ENCODE measurements at places on chromosomes 5 and 9.

- no peak for DNase-seq
Observed at GRCh38 chr5:159199780-159200179, 9.6 kb downstream of the RNF145 start.

GRCh38 chr9:29714860-29715259 is 2141.6 kb upstream of the C9orf72 start:
- no peak for DNase-seq

DNA sequence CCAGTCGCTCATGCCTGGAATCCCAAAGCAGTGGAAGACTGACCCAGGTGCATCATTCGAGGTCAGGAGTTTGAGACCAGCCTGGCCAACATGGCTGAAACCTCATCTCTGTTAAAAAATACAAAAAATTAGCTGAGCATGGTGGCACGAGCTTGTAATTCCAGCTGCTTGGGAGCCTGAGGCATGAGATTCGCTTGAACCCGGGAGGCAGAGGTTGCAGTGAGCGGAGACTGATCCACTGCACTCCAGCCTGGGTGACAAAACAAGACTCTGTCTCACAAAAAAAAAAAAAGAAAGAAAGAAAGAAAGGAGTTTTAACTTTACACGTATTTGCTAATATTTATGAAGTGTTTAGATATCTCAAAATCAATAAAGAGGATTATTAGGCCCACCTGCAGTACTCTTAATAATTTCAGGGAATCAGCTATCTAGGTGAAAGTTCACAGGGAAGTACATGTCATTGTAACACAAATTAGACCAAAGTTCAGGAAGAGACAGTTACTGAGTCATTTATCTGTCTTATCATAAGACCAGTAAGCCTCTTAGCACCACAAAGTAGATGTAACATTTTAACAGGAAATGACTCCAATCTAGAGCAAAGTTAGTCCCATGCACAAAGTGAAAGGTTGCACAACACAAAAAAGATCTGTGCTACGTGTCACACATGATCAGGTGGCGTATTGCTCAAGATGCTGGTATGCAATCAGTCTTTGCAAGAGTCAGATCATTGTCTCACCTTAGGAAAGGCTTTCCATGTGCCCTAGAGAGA is 34.1 kb upstream of the PLIN2 start:
- peak; percentile 99 for DNase-seq

DNA sequence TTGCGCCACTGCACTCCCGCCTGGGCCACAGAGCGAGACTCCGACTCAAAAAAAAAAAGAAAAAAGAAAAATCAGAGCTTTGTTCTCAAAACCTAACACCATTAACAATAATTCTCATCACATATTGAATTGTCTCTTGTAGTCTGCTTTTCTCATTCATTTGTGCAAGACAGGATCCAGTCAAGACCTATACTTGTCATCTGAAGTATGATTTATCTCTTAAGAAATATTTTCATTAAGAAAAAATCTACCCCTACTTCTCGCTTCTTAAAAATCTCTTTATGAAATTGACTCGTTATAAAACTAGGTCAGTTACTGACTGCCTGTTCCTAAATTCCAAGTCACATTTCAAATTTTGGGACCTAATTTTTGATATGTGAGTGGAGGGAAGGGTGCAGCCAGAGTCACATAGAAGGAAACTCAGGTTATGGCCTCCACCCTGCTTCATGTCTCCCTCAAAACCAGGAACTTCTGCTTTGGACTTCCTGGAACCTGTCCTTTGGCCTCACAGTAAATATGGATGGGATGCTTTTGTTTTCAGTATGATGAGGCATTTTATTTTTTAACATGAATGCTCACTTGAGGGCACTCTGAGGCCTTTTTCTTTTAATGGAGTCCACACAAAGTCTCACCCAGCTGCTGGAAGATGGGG is 18.9 kb downstream of the ZNF169 start:
- DNase-seq, result no peak

GRCh38 chr5:55800924-55801323 is 50.2 kb upstream of the IL31RA start:
- no peak for DNase-seq

GRCh38 chr5:28281351-28281750 is 1243.0 kb upstream of the CDH9 start:
- peak; percentile 63 for DNase-seq

DNA sequence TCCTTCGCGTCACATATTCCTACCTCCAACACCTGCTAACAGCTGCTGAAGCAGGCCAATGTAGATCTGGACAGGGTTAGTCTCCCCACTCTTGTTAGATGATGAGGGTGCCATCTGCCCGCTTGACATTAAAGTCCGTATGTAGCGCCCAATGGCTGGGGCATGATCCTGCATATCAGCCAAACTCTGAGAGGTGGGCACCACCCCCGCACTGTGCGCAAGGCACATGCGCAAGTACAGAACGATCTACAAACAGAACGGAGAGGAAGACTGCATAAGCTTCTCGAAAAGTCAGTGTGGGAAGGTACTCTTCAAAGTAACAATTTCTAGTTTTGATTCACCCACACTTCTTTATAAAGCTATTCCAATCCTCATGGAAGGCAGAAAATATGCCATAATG is 69.8 kb downstream of the ECPAS start:
- no peak for DNase-seq

GRCh38 chr5:169289520-169289919 is 11.4 kb downstream of the SLIT3 start:
- no peak for DNase-seq

DNA sequence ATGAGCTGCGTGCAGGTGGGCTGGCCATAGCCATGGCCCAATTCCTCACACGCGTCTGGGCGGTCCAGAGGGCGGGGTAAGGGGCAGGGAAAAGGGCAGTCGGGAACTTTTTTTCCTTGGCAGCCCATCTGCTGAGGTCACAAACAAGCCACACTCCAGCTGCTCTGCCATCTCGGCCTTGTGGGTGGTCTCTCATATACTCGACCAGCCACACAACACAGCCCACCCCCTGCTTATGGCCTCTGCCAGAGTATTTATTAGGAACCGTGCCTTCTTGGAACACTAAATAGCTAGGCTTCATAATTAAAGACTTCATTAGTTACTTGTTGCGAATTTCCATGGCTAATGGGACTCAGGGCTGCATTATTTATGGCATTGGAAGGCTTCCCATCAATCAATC is 98.5 kb upstream of the LHFPL2 start:
- no peak for DNase-seq

- no peak for DNase-seq
Observed at GRCh38 chr5:53368516-53368915, 111.9 kb upstream of the FST start.

DNA sequence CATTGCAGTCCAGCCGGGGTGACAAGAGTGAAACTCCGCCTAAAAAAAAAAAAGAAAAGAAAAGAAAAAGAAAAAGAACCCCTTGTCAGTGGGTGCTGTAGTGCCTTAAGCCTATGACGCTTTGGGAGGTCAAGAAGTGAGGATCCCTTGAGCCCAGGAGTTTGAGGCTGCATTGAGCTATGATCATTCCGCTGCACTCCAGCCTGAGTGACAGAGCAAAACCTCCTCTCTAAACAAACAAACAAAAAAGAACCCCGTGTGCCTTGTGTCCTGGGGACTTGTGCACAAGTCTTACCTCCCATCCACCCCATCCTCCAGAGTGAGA is 33.5 kb upstream of the STXBP1 start:
- DNase-seq, result no peak

DNA sequence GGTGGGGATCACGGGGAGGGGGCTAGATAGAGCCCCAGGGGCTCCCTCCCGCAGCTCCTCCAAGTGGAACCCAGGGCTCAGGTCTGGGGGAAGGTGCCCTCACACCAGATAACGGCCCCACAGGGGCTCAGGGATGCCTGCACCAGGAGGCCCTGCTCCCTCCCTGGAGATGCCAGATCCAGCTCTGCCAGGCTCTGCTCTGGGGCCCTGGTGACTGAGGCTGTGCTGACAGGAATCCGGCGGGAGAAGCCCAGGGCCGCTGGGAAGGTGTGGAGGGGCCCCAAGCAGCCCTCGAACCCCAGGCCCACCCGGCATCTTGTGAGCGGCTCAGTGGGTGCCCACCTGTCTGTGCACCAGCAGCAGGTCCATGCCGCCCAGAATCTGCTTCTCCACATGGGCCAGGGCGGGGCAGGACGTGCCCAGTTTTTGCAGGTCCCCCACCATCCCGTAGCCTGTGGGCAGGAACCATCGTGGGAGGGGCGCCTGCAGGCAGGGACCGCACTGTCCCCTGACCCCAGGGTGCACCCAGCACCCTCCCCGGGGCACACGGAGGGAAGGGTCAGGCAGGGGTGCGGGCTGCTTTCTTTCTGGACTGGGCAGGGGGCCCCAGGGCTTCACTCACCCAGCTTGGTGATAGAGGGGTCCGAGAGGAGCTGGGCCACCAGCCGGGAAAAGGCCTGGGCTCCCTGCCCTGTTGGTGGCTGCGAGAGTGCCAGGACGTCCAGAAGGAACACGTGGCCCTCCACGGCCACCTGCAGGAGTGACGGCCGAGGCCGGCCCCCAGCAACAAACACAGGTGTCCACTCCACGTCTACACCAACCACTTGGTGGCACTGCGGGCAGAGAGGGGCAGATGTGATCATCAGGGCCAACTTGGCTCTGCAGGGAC is 48.9 kb upstream of the NRARP start:
- DNase-seq, result no peak

DNA sequence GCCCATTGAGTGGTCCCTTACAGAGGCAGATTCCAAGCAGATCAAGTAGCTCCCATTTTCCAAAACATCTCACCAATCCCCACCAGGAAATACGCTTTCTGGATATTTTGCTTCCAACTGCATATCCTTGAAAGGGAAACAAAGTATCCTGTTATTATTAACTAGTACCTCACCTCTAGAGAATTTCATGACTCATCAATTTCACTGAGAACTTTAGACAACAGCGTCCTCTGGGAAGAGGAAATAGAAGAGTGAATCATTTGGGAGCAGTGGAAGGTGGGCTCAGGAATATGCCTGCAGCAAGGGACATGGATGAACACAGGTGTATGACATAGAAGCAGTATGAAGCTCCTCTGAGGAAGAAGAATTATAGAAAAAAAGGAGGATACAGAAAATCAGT is 186.7 kb downstream of the MARCHF11 start:
- DNase-seq, result peak; percentile 51

GRCh38 chr5:100855937-100856430 is 47.1 kb downstream of the ST8SIA4 start:
- DNase-seq, result no peak

DNA sequence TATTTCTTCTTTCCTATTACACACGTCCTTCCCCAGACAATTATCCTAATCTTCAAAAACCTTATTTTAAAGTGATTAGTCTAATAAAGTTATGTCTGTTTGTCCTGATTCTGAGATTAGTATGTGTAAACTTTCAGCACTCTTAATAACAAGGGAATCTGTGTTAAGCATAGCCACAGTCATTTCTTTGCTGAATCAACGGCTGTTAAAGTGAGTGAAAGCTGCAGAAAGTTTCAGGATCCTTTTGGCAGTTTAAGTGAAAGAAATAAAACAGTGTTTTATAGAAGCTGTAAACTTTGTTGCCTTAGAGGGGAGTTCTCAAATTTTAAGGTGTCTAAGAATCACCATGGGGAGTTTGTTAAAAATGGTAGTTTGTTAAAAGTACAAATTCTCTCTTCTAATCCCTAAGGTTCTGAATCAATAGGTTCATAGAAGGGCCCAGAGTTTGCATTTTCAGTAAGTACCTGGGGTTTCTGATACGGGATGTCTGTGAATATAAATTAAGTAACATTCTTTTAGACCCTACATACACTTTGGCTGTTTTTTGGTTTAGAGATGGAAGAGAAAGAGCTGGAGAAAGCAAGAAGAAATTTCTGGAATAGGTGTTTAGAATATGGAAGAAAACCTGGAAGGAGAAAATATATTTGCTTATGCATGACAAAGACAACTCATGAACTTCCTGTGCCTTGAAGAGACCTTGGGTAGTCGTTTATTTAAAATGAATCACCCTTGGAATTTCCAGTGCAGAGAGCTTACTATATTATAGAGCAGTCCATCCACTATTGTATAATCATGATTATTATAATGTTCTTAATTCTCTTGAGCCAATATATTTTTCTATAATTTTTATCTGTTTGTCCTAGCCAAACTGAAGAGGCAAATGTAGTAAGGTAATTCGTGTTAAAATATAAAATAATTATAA is 45.7 kb downstream of the SCAMP1 start:
- peak; percentile 44 for DNase-seq

GRCh38 chr9:70218767-70219166 is 40.0 kb upstream of the SMC5 start:
- DNase-seq, result peak; percentile 52

DNA sequence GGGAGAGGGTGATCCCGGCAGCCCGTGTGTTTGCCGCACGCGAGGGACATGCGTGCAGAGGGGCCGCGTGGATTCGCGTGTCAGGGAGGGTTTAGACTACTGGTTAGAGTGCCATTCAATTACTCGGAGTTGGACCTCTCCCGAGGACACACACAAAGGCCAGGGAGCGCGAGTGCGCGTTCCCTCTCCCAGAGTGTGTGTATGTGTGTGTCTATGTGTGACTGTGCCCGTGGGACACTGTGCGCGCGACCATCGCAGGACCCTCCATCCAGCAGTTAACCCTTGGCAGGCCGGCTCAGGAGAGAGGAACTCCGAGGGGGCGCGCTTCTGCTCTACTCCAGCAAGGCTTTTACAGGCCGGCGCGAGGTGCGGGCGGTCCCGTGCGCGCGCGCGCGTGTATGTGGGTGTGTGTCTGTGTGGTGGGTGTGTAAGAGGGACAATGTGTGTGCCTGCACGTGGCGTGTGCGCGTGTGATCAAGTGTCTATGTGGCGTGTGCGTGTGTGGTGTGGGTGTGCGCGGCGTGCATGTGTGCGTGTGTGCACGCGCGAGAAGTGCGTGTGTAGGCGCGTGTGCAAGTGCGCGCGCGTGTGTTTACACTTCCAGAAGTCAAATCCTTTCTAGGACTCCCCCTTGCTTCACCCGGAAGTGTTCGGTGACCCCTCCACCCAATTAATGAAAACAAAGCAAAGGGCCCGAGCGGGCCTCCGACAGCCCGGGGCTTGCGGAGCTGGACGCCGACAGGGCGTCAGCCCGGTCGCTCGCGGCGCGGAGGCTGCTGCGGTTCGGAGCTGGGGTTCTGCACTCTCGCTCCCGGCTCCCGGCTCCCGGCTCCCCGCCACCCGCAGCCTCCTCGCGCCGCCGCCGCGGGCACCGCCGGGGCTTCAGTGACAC is 75.3 kb upstream of the TBCA start:
- DNase-seq, result no peak

GRCh38 chr9:37337301-37337890 is 85.1 kb upstream of the GRHPR start:
- DNase-seq, result no peak

- DNase-seq, result no peak
Observed at GRCh38 chr5:145834554-145834916, 607 bp downstream of the PRELID2 start.

- no peak for DNase-seq
Observed at GRCh38 chr9:35798658-35799374, 7.4 kb downstream of the NPR2 start.

DNA sequence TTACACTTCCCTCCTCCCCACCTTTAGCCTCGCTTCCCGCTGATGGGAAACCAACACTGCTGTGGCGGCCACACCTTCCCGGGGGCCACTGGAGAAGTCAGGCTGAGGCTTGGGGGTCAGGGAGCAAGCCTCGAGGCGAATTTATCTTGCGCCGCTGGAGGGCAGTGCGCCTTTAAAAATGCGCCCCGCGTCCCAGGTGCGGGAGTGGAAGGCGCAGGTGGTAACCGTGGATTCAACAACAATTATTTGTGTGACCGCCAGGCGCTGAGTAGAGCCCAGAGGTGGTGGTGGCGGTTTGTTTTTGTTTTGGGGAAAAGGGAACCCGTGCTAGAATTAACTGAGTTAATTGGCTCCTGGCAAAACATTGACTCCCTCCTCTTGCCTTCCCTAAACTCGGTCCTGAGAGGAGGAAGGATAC is 1.1 kb downstream of the CFAP77 start:
- DNase-seq, result no peak
